ENCODE measurements at places on chromosomes 2 and 18.

- no peak for DNase-seq
These were observed 111.2 kb upstream of the FSHR start for GRCh38 chr2:49265471-49265870.

DNA sequence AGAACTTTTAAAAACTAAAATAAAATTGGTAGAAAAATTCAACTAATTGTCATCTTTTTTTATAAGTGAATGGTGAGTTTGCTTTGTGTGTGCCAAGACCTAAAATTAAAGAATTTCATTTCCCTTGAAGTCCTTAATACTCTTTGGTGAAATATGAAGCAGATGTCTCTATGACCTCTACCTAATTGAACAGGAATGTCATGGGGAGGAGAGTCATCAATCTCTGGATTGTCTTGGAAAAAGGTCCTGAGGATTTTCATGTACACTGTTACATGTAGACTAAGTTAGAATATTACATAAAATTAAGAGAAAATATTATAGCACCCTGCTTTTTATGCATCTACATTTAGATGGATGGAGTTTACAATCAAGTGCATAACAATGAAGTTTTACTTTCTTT is 177.9 kb upstream of the LRP1B start:
- DNase-seq, result no peak

DNA sequence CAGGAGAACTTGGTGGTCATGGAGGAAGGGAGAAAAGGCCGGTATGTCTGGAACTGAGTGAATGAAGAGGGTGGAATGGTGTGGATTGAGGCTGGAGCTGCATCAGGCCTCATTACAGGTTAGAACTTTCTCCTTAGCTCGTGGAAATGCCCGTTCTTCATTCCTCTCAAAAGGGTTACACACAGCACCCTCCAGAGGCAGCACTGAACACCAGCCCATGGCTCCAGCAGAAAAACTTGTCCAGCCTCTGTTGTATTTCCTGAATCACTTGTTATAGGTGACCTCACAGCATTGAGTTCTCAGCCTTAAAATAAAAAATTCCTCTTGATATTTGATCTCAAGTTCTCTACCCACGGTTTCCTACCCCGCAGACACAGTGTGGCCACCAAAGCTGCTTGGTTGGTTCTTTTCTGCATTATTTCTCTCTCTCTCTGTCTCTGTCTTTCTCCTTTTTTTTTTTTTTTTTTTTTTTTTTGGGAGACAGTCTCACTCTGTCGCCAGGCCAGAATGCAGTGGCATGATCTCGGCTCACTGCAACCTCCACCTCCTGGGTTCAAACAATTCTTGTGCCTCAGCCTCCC is 89.6 kb downstream of the ITGB1BP1 start:
- no peak for DNase-seq

DNA sequence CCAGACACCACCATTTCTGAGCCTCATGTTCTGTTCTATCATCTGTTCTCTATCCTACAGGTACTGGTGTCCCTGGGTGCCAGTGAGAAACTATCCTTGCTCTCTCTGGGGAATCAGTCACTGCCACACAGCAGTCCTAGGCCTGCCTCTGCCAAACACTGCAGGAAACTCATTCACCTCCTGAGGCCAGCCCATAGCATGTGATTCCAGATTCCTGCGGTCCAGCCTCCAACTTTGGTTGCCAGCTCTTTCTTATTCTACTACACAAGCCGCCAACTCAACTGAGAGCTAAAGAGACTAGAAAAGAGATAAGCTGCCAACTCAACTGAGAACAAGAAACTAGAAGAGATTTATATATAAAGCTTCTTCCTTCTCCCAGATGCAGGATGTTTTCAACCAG is 8.8 kb upstream of the TTLL4 start:
- DNase-seq, result no peak

- DNase-seq, result no peak
These were observed 238.0 kb downstream of the UBE2E3 start for GRCh38 chr2:181218401-181218821.
